ENCODE measurements at places on chromosomes 1 and 21.

DNA sequence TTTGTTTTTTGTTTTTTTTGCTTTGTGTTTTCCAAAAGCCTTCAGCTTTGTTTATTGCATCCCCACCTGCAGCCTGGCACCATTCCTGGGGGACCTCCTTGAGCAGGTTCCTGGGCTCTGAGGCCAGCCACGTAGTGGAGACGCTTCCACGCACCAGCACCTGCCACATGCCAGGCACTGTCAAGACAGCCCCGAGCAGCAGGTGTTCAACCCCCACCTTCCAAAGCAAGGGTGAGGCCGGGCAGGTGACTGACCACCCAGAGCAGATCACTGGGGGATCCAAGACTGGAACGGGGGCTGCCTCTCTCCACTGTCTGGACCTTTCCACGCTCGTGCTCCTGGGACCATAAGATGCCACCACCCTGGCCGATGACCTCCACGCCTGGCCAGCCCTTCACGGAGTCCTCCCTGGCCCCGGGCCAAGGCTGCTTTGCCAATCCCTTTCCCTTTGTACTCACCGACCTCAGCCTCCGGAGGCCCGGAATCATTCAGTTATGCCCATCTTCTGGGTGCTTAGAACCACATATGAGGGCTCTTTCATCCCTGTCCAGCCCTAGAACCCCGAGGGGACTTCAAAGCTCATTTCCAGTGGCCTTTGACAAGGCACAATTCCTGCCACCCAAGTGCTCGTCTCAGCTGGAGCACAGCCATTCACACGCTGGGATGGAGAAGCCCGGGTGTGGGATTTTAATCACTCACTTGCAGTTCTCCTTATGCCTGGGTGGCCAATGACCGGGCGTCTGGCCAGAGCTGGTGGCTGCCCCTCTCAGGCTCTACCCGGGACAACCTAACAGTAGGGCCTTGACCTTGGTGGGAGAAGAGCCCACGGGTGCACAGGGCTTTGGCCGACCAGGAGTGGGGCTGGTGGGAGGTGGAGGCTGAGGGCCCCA is 330.8 kb downstream of the NPHP4 start:
- DNase-seq: no peak

DNA sequence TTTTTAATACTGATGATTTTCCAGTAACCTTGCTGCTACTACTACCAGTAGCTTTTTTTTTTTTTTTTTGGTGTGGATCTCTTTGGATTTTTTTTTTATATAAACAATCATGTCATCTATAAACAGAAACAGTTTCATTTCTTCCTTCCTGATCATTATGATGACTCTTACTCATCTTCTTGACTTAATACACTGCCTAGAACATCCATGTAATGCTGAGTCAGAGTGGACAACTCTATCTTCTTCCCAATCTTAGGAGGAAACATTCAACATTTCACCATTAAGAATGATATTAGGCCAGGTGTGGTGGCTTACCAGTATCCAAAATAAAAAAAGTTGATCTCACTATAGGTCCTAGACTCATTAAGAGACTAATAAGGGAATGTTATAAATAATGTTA is 69.1 kb downstream of the RUSC1 start:
- DNase-seq: no peak

GRCh38 chr1:204304067-204304466 is 55.7 kb downstream of the PLEKHA6 start:
- no peak for DNase-seq

DNA sequence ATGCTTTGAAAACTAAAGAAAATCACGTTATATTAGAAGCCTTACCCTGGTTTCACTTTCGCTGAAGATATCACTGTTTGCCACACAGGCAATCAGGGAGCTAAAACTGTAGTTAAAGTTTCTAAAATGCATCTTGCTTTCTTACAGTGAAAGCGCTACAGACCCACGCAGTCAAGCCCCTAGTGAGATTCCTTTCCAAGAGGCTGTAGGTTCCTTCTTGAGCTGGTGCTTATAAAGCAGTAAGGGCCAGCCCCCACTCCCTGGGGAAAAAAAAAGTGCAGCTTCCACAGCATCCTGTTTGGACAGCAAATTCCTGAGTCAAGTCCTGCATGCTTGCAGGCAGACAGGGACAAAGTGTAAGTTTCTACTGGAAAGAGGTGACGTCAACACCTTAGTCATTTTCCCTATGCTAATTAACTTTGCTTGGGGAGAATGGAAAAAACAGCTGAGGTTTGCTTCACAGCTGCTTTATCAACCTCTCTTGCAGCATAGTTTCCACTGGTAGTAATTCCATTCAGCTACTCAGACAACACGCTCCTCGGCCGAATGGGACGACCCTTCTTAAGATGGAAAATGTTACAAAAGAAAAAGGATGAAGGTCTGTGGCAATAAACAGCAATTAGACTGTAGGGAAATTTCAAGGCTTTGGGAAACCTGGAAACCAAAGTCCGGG is 14.7 kb upstream of the KCNE1 start:
- DNase-seq: no peak

GRCh38 chr1:41745022-41745421 is 173.7 kb downstream of the HIVEP3 start:
- DNase-seq: no peak

GRCh38 chr1:156862584-156862983 is 1.9 kb downstream of the NTRK1 start:
- DNase-seq: no peak

GRCh38 chr1:46605232-46605631 is 1.2 kb upstream of the MKNK1 start:
- DNase-seq: no peak

- DNase-seq: no peak
Observed at GRCh38 chr1:172746091-172746949, 87.4 kb downstream of the FASLG start.

DNA sequence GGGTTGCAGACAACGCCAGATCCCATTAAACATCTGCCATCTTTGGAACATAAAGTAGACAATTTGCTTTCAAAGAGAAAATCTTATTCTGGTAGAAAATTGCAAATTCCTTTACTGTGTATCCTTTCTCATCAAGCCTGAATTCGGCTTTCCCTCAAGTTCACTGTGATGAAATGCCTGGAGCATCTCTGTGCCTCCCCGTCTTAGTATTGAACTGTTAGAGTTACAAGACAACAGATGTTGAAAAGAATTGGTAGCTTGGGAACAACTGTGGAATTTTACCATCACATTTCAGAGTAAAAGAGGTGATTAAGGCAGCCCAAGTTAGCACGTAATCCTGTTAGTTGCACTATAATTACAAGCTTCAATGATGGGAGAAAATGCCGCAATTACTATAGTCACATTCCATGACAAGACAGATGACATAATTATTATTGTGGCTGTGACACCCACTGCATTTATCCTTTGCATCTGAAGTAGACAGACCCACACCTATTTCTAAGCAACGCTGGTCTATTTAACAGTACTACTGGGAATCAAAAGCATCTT is 54.4 kb upstream of the B3GALNT2 start:
- no peak for DNase-seq

DNA sequence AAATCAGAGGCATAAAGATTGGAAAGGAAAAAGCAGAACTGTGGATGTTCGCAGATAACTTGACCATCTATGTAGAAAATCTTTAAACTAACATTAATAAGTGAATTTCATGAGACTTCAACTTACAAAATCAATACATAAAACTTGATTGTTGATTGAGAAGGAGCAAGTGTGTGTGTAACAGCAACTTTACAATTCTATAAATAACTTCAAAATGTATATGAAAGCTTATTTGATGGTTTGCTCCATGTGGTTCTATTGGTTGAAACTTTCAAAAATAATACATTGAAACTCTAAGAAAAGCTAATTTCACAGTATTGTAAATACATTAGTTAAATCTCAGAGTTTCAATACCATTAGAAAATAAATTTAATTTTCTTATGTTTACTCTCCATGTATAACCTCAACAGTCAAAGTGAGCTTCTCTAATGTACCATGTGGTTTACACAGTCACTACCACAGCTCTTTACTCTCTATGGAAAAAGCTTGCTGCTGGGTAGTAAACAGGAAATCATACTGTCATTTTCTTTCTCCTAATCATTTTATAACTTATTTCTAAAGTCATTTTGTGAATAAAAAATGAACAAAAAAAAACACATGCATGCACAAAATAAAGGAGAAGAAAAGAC is 12.0 kb downstream of the AKT3 start:
- no peak for DNase-seq

- DNase-seq: no peak
Observed at GRCh38 chr1:52674497-52675384, 23.4 kb downstream of the COA7 start.

DNA sequence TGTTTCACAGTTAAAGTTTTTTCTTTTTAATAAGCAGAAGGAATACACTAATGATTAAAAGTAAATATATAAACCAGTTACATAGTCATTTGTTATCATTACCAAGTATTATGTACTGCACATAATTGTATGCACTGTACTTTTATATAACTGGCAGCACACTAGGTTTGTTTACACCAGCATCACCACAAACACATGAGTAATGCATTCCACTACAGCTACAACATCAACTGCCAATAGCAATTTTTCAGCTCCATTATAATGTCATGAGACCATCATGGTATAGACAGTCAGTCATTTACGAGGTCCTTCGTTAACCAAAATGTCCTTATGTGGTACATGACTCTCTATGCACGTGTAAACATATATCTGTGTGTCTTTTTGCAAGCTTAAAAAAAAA is 35.2 kb downstream of the SCYL3 start:
- no peak for DNase-seq

- DNase-seq: no peak
Observed at GRCh38 chr1:112818990-112819689, 104.0 kb upstream of the PPM1J start.

- no peak for DNase-seq
Observed at GRCh38 chr1:44549510-44549909, 124.8 kb downstream of the TMEM53 start.

GRCh38 chr1:169115891-169116585 is 9.5 kb downstream of the ATP1B1 start:
- DNase-seq: no peak

DNA sequence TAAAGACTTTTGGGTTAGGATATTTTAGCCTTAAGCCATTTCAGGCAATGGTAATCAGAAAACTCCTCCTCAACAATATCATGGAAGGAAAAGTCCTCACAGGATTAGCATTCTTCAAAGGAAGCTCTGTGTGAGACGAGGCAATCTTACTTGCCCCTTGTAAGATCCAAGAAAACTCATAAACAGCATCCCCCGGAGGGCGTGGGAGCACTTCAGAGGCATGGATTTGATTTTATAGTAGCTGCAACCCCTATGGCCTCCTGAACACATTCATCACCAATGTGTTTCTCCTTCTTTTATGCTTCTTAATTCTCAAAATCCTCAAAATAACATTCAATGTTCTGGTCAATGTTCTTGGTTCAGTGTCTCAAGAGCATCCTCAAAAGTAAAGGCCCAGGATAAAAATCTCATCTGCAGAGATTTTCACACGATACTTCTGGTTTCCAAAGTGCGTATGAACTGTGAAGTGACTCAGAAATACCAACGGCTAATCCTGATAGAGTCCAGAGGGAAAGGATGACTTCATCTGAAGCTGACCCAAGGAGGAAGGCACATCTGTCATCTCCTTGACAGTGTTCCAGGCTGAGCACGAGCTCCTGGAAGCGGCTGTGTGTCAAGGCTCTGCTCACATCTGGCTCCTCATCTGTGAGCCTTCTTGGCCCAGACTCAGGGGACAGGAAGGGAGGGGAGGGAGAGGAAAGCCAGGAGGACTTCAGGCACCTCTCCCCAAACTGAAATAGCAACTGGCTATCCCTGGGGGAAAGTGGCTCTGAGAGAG is 49.3 kb upstream of the PSEN2 start:
- no peak for DNase-seq

DNA sequence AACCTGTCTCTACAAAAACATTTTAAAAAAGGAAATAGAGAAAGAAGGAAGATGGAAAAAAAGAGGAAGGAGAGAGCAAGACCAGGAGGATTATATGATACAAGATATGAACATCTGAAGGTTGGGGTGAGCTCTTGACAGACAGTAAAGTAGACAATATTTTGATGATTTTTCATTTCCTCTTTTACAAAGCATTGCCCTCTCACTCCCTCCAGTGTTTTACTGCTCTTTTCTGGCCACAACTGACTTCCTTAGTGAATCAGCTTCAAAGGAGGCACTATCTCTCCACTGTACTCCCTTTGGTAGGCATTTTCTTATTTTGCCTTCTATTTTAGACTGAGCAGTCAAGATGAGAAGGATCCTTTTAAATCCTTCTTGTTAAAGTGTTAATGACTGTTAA is 296.7 kb downstream of the KCTD3 start:
- DNase-seq: no peak

GRCh38 chr1:245686006-245686405 is 531.2 kb downstream of the KIF26B start:
- DNase-seq: no peak

- DNase-seq: no peak
Observed at GRCh38 chr1:175788586-175789252, 45.3 kb upstream of the TNR start.

GRCh38 chr1:229470406-229471043 is 36.6 kb upstream of the ACTA1 start:
- DNase-seq: no peak

GRCh38 chr1:231165371-231165770 is 3.5 kb downstream of the TRIM67 start:
- DNase-seq: no peak

DNA sequence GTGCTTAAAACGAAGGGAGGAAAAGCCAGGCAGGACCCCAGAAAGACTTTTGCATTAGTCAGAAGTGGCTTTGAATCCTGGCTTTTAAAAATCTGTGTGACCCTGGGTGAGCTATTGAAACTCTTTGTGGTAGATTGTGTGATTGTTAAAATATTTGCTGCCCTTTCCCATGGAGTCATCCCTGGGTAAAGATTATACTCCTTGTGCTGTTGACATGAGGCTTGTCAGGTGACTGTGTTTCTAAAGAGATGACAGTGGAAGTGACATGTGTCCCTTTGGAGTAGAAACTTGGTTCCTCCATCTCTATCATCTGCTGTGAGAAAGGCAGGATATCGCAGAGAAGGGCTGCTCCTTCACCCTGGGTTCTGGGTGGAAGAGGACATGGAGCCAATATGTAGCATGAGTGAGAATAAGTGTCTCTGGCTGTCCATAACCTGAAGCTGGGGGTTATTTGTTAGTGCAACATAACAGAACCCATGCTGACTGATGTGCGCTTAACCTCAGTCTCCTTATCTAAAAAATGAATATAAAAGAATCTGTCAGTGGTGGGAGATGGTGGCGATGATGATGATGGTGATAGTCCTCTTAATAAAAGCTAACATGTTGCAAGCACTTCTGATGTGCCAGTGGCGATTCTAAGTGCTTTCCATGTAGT is 187.6 kb downstream of the RHOU start:
- DNase-seq: no peak

GRCh38 chr1:183593356-183593755 is 3.1 kb upstream of the NCF2 start:
- no peak for DNase-seq
